ENCODE measurements at places on chromosomes 3 and 15.

- no peak for ATAC-seq
These were observed 529.5 kb upstream of the TGFBR2 start for GRCh38 chr3:30076899-30077298.

DNA sequence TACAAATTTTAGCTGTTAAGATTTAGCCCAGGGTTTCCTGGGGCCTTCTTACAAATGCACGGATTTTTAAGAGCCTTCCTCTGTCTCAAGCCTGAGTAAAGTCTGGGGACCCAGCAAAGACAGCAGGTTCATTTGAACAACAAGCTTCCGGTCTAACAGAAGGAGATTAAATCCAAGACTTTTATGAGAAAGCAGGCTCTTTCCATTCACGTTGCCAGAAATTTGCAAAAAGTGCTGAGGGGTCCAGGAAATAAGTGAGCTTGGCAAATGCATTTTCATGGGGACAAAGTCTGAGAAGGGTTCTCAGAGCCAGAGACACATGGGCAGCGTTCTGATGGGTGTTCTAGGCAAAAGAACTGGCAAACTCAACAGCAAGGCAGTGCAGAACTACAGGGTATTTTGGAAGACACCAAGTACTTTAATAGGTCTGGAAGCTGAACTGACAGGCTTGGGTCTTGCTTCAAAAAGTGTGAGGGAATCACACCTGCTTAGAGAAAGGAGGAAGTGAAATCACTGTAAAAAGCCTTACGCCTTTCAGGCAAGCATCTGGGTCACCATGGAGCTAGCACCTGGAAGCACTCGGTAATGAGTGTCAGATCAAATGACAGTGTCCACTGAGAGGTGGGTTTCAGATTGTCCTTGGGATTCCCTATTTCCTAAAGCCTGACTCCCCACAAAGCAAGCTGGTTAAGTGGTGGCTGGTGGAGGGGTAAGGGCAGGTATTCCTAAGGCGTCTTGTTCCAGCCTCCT is 115.8 kb upstream of the ARHGEF3 start:
- ATAC-seq: no peak

- no peak for ATAC-seq
These were observed 32.1 kb downstream of the DNASE1L3 start for GRCh38 chr3:58178528-58179234.

DNA sequence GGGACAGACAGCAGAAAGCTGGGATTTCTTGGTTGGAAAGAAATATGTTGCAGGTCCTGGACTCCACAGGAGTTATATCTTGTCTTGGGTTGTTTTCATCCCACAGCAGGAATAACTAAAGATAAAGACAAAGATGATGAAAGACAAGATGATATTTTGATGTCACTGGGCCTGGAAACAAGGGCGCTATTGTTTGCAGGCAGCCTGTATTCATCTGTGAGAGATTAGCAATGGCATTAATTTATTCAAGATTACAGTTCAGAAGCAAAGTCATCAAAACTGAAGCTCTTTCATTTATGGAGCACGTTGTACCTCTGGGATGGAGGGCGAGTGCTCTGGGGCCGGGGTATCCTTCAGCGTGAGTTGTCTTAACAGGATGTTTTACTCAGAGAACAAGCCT is 213.8 kb downstream of the LRTM1 start:
- ATAC-seq: no peak

- ATAC-seq: no peak
These were observed 5.3 kb upstream of the INSYN1 start for GRCh38 chr15:73758461-73758860.

DNA sequence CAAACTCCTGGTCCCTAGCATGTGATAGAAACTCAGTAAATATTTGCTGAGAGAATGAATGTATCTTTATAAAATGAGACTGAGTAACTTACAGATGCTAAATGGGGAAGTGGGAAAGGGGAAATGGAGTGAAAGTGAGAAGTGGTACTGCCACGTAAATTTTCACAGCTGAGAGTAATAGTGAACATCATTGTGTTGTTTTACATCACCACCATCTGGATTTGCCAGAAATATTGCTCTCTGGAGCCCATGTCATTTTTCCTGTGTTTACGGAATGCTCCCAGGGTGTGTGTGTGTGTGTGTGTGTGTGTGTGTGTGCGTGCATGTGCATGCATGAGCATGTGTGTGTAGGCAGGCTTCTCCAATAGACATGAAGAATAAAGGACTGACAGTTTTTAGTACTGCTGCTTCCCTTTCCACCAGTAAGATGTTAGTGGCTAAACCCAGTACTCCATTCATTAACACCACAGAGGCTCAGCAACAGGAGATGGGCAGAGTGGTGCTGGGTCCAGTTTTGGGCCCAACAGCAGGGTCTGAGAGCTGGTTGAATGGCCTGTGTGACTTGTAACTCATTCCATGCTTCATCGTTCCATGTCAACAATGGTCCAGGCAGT is 57.3 kb downstream of the DIPK2A start:
- peak; percentile 23 for ATAC-seq

Measured in motor neuron (in vitro differentiated cells).